Right lobe of liver (tissue), 6 donors: ENCODE measurements at places on chromosomes 5 and 9. TPM values are rescaled to one million over a fixed set of nuclear protein-coding genes. Genes with fewer than 3 reads are reported as not detected.

DMRT2 gene
- total RNA-seq, result 0.49 TPM

NUDCD2 gene
- total RNA-seq, result 14.0 TPM

SH2D3C gene
- total RNA-seq, result 3.1 TPM

- DNase-seq, result no peak
- H3K4me1 ChIP-seq, result no peaks in the 10 kb centered on the region
- no peaks in the 10 kb centered on the region for H3K27me3 ChIP-seq
- H3K36me3 ChIP-seq, result no peaks in the 10 kb centered on the region
These were observed 19.8 kb downstream of the MLANA start for GRCh38 chr9:5910413-5911057.

DNA sequence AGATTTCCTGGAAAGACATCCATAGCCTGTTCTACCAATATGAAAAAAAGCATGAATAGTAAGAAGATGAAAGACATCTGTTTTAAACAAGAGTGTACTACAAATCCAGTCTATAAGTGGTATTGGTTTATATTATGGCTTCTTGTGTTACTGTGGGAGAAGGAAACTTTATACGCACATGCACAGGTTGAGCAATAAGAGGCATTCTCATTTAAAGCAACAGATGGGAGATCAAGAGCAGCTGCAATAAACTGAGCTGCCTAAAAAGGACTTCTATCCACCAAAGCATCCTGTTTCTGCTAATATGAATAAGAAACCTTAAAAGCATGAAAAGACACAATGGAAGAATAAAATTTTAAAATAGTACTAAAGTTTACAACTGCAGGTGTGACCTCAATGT lies 8.6 kb upstream of the PCDHB1 start:
- peaks cover 7% of the 10 kb centered on the region for H3K27me3 ChIP-seq
- DNase-seq, result no peak
- H3K4me1 ChIP-seq, result no peaks in the 10 kb centered on the region
- H3K4me3 ChIP-seq, result no peak overlapping the region
- no peak overlapping the region for H3K27ac ChIP-seq
